CD4-positive, alpha-beta memory T cell (primary cell): ENCODE measurements at places on chromosomes 2 and 18. TPM values are rescaled to one million over a fixed set of nuclear protein-coding genes. Genes with fewer than 3 reads are reported as not detected.

DNA sequence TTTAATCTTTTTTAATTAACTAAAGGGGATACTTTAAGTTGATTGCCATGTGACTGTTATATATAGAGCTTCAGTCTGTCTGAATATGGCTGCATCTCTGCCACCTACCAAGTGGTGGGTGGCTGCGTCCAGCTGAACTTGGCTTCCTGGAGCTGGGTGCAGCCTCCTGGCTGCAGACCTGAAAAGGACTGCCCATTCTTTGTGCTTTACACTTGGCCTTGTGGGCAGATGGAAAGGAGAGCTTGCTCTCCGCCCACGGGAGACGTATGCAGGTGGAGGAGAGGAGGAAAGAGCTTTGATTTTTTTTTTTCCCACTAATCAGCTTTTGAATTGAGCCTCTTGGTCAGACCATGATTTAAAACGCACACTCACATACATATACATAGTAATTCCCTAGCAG lies 34.7 kb downstream of the NCK2 start:
- no peak overlapping the region for H3K4me3 ChIP-seq
- H3K36me3 ChIP-seq = no peaks in the 10 kb centered on the region
- no peak for DNase-seq
- H3K27ac ChIP-seq = peak overlapping the region; percentile 30
- no peaks in the 10 kb centered on the region for H3K27me3 ChIP-seq
- peaks cover 100% of the 10 kb centered on the region for H3K4me1 ChIP-seq

DNA sequence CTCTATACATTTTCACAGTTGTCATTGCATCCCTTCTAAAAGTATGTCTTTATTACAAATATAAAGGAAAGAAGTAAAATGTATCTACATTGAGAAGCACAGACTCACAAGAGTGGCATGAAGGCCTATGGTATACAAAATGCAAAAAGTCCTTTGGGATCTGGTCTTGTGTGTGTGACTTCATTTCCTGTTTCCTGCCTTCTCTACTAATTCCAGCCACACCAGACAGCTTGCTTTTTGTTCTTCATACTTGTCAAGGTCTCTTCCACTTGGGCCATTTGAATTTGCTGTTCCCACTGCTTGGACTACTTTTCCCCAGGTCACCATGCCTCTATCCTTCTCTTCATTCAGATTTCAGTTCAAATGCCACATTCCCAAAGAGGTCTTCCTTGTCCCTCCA lies 6.7 kb upstream of the PNO1 start:
- H3K36me3 ChIP-seq = no peaks in the 10 kb centered on the region
- H3K27me3 ChIP-seq = no peaks in the 10 kb centered on the region
- no peak for DNase-seq
- H3K4me3 ChIP-seq = no peak overlapping the region

Gene ABCB11
- polyA plus RNA-seq = not detected

- H3K4me3 ChIP-seq = no peak overlapping the region
- DNase-seq = no peak
- no peaks in the 10 kb centered on the region for H3K4me1 ChIP-seq
- no peak overlapping the region for H3K27ac ChIP-seq
- H3K27me3 ChIP-seq = no peaks in the 10 kb centered on the region
Observed at GRCh38 chr18:24937639-24938275, 414.2 kb downstream of the ZNF521 start.

DNA sequence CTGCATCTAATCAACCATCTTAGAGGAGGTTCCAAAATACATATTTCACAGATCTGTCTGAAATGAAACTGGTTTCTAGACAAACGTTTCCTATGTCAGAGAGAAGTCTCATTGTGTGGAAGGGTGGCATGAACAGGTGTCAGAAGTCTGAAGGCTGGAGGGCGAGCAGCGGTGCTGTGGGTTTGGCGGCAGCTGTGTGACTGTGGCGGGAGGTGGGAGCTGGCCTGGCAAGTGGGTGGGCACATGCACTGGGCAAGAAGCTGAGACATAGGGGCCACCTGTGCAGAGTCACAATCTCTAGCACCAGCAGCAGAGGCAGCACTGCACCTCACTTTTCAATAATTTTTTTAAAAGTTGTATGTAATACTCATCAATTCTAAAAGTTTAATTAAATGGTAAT lies 346.3 kb downstream of the DSC3 start:
- H3K27me3 ChIP-seq = no peaks in the 10 kb centered on the region
- H3K4me3 ChIP-seq = no peak overlapping the region
- no peaks in the 10 kb centered on the region for H3K4me1 ChIP-seq
- no peak overlapping the region for H3K27ac ChIP-seq

DNA sequence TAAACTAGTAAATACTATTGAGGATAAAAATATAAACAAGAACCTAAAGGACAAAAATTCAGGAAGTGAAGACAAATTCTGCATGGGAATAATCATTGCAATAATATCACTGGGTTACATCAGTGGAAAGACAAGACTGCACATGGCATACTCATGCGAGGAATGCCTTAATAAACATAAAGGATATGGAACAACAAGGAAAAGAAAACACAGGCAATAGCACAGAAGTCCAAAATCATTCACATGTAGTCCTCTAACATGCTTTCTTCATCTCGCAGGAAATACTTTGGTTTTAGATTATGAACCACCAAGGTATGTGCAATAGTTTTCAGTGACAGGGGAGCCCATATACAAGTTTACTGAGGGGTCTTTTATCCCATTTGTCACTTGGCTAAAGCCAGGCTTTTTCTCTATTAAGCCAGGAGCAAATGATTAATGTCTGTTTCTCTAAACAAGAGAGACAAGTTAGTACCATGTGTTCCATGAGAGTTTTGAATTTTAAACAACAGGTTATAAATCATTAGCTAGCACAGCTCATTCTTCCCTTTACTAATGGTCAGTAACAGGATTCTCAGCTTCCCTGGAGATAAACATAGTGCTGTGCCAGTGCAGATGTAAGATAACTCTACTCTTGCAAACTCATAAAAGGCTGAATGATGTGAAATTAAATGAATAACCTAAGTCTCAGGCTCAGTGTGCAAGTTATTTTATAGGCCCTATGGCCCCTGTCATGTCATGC lies 353.6 kb upstream of the FSIP2 start:
- no peak overlapping the region for H3K4me3 ChIP-seq
- no peak overlapping the region for H3K27ac ChIP-seq
- no peak for DNase-seq
- no peaks in the 10 kb centered on the region for H3K36me3 ChIP-seq
- no peaks in the 10 kb centered on the region for H3K27me3 ChIP-seq

GRCh38 chr2:238862701-238863100 lies 14.8 kb downstream of the TWIST2 start:
- H3K27me3 ChIP-seq = no peaks in the 10 kb centered on the region
- H3K36me3 ChIP-seq = no peaks in the 10 kb centered on the region
- no peak overlapping the region for H3K4me3 ChIP-seq
- no peak overlapping the region for H3K27ac ChIP-seq
- no peaks in the 10 kb centered on the region for H3K4me1 ChIP-seq

DNA sequence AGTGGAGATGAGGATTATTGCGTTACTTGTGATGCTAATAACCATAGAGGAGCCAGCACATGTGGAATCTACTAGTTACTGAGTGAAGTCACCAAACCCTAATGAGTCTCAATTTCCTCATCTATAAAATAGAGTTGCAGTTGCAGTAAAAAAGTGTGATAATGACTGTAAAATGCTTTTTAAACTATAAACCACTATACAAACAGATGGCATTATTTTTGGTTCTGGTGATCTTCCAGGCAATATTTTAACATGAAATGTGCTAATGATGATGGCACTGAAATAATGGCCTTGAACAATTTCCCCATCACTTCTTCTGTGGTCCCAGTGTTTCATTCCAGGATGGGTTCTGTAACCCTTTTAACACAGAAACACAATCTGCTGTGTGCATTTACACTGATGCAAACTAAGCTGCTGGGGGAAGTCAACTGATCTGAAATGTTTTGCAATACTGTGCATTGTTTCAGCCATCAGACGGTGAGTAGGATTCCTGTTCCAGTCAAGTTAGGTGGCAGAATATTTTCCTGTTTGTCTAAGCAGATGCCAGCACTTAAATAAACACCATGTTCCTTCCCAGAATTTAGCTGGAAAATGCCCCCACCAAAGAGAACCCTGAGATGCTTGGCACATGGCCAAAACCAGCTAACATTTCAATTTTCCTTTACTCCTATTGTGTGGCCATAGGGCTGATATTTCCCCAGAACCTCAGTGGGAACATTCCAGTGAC lies 52.6 kb downstream of the TACR1 start:
- H3K27me3 ChIP-seq = no peaks in the 10 kb centered on the region
- H3K27ac ChIP-seq = no peak overlapping the region
- no peaks in the 10 kb centered on the region for H3K4me1 ChIP-seq
- no peak overlapping the region for H3K4me3 ChIP-seq

- H3K4me3 ChIP-seq = no peak overlapping the region
- DNase-seq = no peak
- no peaks in the 10 kb centered on the region for H3K4me1 ChIP-seq
- no peaks in the 10 kb centered on the region for H3K36me3 ChIP-seq
Observed at GRCh38 chr2:206423147-206423546, 20.2 kb upstream of the ADAM23 start.

Gene RAB17
- not detected for polyA plus RNA-seq

DNA sequence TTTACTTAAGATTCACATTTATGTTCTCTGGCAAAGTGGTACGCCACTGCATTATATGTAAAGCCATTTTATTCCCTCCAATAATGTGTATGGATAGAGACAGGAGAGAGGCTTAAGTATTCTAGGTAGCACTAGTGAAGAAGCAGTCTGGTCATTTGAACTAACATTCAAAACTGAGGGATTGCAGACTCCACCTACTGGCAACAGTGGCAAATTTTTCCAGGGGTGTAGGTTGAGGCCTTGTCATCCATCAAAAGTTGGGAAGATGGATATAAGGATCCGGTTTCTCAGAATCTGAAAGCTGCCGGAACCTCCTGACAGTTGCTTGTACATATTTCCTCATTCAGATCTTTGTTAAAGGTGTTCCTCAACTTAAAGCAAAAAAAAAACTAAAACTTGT lies 465.5 kb upstream of the FSHR start:
- no peak overlapping the region for H3K4me3 ChIP-seq
- no peaks in the 10 kb centered on the region for H3K36me3 ChIP-seq
- H3K27me3 ChIP-seq = no peaks in the 10 kb centered on the region
- H3K27ac ChIP-seq = no peak overlapping the region
- no peak for DNase-seq
- H3K4me1 ChIP-seq = no peaks in the 10 kb centered on the region

Gene ASB18
- polyA plus RNA-seq = not detected

- H3K36me3 ChIP-seq = no peaks in the 10 kb centered on the region
- no peak for DNase-seq
- no peak overlapping the region for H3K27ac ChIP-seq
- H3K4me3 ChIP-seq = no peak overlapping the region
Observed at GRCh38 chr18:48893608-48894600, 56.9 kb downstream of the SMAD7 start.
